Inflammatory macrophage treated with lipopolysaccharide for 4 hours (primary cell): ENCODE measurements at places on chromosomes 3 and 15.

- DNase-seq, result no peak
Measured at GRCh38 chr3:123158330-123158729, 43.4 kb upstream of the SEC22A start.

DNA sequence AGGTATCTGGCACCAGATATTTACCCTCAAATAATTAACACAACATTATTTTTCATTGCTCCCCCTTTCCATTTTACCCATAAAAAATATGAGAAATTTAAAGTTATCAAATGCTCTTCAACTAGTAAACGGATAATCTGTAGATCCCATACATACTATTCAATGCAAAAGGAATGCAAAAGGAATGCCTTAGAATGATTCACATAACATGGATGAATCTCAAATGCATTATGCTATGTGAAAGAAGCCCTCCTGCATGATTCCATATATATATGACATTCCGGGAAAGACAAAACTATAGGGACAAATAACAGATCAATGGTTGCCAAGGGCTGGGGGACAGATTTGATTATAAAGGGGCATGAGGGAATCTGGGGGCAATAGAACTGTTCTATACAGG, 195.7 kb downstream of the STT3B start:
- no peak for DNase-seq

GRCh38 chr3:153919773-153920172, 201.4 kb upstream of the ARHGEF26 start:
- DNase-seq, result no peak

GRCh38 chr3:61729038-61729634, 167.8 kb downstream of the PTPRG start:
- no peak for DNase-seq
